ENCODE measurements at places on chromosomes 5 and 9.

GRCh38 chr5:149485655-149486615, 65.3 kb downstream of the CSNK1A1 start:
- no peak for DNase-seq

- DNase-seq, result no peak
Observed at GRCh38 chr9:38066914-38067858, 1.8 kb downstream of the SHB start.

DNA sequence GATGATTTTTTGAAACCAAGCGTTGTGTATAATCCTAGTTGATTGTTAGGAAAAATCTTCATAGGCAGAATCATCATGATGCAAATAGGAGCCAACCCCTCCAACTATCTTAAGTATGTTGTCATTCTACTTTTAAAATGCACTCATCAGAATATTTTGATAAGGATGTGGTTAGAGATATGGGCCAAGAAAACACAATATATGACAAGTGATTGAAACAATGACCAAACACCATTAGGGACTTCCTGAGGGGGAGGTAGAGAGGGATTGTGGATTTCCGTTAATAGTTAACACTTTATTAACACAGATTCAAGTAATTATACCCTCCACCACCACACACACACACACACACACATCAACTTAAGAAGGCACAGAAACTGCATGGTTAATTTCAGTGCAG, 143.3 kb downstream of the ARSB start:
- DNase-seq, result no peak

DNA sequence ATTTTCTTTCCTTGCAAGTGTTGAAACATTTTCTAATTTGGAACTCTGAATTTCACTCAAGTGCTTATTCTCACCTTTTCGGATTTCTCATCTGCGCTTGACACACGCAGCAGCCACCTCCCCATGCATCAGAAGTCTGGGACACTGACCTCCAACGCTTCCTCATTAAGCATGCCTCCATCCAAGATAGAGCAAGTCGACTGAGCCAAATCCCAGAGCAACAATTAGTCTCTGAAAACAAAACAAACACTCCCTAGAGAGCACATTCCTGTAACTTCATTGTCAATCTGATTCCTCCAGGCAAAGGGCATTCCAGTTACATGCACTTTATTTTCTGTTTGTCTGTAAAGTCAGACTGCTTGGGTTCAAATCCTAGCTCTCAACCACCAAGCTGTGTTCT, 5.7 kb downstream of the CD180 start:
- DNase-seq, result no peak

GRCh38 chr9:72278959-72279358, 86.0 kb downstream of the ZFAND5 start:
- DNase-seq, result no peak

GRCh38 chr5:146860213-146860893, 18.2 kb downstream of the PPP2R2B start:
- DNase-seq, result no peak

GRCh38 chr9:136960212-136960937, 8.3 kb downstream of the LCN12 start:
- no peak for DNase-seq

DNA sequence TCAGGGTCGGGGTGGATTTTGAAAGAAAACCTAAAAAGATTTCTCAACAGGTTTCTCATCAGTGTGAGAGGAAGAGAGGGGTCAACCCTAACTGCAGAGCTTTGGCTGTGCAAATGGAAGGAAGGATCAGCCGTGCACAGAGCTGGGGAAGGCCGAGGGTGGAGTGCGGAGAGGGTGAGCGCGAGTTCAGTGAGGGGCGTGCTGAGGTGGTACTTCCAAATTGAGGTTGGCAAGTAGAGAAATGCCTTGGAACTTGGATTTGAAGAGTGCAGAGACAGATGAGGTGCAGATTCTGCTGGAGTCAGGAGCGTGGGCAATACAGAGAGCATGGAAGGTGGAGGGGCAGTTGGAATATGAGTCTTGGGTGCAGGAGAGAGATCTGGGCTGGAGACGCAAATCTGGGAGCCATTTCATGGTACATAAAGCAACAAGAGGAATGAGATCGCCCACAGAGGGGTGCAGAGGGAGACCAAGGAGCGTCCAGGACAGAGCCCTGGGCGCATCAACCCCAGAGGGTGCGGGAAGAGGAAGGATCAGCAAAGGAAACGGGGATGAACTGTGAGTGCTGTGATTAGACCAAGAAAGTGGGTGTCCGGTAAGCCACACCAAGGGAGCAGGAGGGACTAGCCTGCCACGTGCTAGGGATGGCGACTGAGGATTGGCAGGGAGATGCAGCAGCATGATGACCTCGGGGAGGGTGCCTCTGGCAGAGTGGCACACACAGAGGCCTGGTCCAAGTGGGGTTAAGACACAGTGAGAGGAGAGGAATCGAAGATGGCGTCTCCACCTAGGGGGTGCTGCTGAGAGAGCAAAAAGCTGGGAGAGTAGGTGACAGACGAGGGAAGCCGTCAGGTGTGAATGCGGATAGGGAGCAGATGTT, 105.8 kb downstream of the ADAMTS2 start:
- no peak for DNase-seq

DNA sequence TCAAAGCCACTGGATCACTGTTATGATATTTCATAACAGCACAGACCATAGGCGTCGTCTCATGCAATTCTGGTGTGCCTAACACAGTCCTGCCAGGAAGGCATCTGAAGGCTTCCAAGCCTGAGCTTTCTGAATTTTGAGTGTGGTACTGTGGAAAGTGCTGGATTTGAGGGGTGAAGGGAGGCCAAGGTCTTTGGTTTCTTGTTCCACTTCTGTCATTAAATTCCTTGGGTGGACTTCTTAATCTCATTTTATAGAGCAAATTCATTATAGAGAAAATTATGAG, 441.3 kb upstream of the PIK3R1 start:
- DNase-seq, result no peak

GRCh38 chr5:66814146-66814991, 218.2 kb downstream of the MAST4 start:
- no peak for DNase-seq

GRCh38 chr5:7391814-7392692, 3.9 kb upstream of the ADCY2 start:
- no peak for DNase-seq

Data from substantia nigra (tissue), 51 donors.